ENCODE measurements at places on chromosomes 6 and 20.

- no peak for DNase-seq
Measured at GRCh38 chr6:14875481-14876063, 370.3 kb upstream of the JARID2 start.

DNA sequence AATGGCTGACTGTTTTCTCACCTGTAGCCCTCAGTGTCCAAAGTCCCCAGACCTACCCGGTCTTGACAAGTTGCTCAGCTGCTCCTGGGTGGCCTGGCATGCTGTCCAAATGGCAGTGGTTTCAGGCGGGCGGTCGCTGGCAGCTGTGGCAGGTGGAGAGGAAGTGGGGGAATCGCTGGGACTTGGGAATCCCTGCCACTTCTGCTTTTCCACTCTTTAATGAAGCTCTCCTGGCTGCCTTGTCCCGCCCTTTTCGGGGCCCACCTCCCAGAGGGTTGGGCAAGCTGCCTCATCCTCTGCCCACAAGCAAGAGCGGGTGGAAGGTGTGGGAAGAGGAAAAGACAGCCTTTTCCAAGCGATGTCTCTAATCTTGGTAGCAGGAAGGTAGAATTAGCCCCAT is at the start of gene OCSTAMP:
OCSTAMP (minus strand) TSS at position 194 of the 400 bp plus-strand sequence; CDS start at position 100, 94 bp downstream.
- no peak for DNase-seq

- no peak for DNase-seq
Measured at GRCh38 chr6:17116117-17116440, 14.2 kb downstream of the STMND1 start.

GRCh38 chr20:34024723-34025351 is 31.1 kb downstream of the RALY start:
- no peak for DNase-seq

DNA sequence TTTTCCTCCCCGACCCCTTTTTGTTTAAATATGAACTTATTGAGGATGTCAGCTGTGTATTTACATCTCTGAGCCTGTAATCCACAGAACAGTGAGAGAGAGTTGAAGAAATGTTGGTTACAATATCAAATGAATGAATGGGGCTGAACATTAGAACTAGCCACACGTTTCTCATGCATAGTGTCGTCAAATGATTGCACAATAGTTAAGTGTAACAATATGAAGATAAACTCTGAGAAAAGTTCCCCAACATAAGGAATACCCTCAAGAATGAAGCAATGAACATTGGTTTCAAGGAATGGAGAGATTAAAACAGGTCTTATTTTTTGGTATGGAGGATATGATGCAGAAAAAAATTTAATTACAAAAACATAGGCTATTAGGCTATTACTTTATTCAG is 100.5 kb upstream of the DTNBP1 start:
- no peak for DNase-seq

GRCh38 chr6:33599413-33599938 is 19.4 kb upstream of the BAK1 start:
- no peak for DNase-seq

DNA sequence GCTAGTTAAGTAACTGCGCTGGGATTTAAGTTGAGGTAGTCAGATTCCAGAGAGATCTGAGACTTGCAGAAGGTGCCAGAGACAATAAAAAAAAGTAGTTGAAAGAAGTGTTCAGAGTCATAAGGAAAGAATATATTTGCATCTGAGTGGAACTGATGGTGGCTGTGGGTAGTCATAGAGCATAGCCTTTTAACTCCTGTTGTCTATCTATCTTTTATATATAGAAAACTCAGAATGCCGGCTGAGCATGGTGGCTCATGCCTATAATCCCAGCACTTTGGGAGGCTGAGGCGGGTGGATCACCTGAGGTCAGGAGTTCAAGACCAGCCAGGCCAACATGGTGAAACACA is 62.0 kb downstream of the CARMIL1 start:
- no peak for DNase-seq

DNA sequence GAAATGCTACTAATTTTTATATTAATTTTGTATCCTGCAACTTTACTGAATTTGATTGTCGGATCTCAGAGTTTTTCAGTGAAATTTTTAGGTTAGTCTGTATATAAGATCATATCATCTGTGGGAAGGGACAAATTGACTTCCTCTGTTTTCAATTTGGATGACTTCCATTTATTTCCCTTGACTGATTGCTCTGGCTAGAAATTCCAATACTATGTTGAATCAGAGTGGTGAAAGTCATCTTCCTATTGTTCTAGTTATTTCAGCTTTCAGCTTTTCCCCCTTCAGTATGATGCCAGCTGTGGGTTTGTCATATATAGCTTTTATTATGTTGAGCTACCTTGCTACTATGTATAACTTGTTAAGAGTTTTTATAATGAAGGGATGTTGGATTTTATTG is 771.2 kb downstream of the KIF16B start:
- no peak for DNase-seq

DNA sequence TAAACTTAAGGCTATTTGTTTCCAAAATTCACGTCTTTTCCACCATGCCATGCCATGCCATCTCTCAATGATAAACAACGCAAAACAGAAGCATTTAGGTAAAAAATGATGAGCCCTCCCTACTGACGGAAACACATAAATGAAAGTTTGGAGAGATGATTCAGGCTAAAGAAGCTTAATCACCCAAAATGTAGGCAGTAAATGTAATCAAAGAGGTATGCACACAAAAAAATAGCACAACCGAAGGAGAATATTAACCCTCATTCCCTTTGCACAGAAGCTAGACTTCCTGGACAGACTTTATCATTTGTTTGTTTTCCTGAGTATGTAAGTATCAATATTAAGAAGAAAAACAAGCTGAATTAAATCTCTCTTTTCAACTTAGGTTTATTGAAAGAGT is 28.8 kb downstream of the DCDC2 start:
- DNase-seq, result no peak

- DNase-seq, result no peak
Measured at GRCh38 chr20:48128436-48128835, 343.2 kb upstream of the SULF2 start.

DNA sequence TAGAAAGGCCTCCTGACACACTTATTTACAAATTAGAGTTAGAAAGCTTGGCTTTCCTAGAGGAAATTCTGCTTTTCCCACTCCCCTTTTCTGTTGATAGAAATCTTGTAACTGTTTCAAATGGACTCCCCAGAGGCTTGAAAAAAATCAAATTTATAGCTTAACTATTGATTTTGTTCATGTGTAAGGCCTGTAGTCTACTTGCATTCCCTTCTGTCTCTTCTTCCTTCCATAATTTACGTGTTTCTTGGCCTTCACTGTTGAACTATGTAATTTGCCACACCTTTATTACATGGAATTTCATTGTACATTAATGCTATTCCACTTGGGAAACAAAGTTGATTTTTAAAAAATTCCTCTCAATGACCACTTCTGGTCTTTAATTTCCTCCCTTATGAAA is 81.4 kb downstream of the LAMP5 start:
- DNase-seq, result no peak

- DNase-seq, result peak; percentile 33
Measured at GRCh38 chr20:44056010-44056698, 130.8 kb downstream of the JPH2 start.

GRCh38 chr6:4805553-4806336 is 29.5 kb downstream of the CDYL start:
- DNase-seq, result peak; percentile 27

DNA sequence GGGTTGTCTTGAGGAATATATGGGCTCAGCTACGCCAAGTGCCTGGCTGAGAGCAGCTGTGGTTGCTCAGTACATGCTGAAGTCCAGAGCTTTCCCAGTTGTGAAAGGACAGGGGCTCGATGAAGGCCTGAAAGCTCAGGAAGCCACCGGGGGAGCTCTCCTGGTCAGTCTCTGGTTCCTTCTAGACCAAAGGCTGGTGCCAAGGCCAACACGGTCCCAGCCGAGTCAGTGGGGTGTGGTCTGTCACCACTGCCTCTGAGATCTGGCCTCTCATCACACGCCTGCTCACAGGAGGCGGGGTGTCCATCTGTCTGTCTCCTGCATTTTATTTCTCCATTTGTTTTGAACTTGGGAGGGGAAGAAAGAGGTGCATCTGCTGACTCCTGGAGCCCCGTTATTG is 4.9 kb upstream of the FAM83C start:
- DNase-seq, result no peak

- peak; percentile 59 for DNase-seq
Measured at GRCh38 chr6:119022796-119023195, 55.7 kb downstream of the FAM184A start.

DNA sequence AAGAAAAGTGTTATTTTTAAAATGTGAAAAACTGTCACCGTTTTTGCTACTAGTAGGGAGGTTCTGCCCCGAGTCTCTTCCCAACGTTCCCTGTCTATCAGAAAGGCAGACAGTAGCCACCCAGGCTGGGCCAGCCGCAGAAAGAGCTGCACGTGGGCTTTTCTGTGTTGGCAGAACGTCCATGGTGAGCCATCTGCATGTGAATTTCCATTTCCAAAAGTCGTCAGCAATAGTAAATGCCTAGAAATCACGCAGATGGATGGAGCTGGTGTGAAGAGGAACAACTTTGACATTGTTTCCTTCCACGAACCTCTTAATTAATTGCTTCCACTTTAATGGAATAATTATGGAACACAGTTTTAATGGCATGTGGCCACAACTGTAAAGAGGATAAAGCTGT is 97.5 kb downstream of the FAM120B start:
- peak; percentile 78 for DNase-seq

GRCh38 chr6:13522656-13523055 is 35.3 kb upstream of the GFOD1 start:
- DNase-seq, result no peak

GRCh38 chr20:54532573-54532972 is 57.2 kb downstream of the DOK5 start:
- no peak for DNase-seq

- no peak for DNase-seq
Measured at GRCh38 chr6:157800420-157801237, 22.4 kb upstream of the SNX9 start.

GRCh38 chr6:113842165-113842564 is 15.0 kb upstream of the MARCKS start:
- no peak for DNase-seq

- DNase-seq, result no peak
Measured at GRCh38 chr6:149229096-149229495, 88.4 kb upstream of the TAB2 start.

- no peak for DNase-seq
Measured at GRCh38 chr6:36655085-36655724, 23.3 kb upstream of the CDKN1A start.

- DNase-seq, result peak; percentile 45
Measured at GRCh38 chr20:16052456-16052855, 520.8 kb downstream of the KIF16B start.

GRCh38 chr6:12595161-12595811 is 121.3 kb upstream of the PHACTR1 start:
- DNase-seq, result no peak

- DNase-seq, result no peak
Measured at GRCh38 chr6:67633058-67633457, 1002.0 kb upstream of the ADGRB3 start.

- no peak for DNase-seq
Measured at GRCh38 chr6:134511984-134512683, 194.2 kb upstream of the SGK1 start.

DNA sequence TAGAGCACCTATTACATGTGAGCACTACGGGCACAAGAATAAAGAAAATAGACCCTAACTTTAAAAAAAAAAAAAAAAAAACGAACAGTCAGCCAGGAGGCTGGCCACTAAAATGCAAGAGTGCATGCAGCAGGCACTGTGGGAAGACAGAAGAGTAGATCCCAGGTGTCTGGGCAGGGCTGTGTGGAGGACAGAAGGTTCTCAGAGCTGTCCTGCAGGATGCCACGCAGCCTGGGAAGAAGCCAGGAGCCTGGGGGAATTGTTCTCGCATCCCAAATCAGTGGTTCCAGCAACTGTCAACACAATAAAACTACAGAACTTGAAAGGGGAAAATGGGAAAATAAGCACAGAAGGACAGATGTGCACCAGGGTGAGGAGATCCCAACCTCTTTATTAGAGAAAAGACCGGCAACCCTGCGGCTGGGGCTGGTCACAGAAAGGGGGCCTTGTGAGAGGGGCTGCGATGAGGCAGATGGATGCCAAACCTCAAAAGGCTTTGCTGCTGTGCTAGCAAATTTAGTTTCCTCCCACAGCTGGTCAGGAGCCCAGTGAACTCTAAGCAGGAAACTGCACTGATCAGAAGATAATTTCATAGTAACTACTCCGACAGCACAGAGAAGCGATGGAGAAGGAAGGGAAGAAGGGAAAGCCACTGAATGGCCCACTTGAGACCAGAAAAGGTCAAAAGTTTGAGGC is 30.9 kb downstream of the MAP3K5 start:
- DNase-seq, result no peak

GRCh38 chr6:39029156-39030011 is 19.2 kb upstream of the GLP1R start:
- DNase-seq, result no peak

DNA sequence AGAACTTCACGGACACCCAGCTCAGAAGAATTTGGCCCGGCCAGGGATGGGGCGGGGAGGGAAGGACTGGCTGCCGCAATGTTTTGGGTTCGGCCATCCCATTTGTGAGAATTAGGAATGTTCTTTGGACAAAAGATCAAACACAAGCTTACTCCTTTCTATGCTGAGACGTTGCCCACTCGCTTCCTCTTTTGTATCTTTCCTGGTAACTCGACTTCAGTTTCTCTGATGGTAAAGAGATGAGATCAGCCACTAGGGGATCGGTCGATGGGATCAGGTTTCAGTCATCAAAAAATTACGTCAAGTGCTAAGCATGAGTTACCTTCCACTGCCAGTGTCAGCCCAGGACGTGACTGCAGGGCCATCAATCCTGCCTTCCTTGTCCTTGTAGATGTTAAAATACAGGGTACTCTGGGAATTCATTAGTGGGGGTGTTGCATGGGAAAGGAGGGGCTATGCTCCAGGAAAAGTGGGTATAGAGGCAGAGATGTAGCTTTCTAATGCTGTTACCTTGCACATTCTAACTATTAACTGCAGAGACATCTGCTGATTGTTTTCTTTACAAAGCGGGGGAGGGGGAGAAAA is 190.2 kb downstream of the TSHZ2 start:
- no peak for DNase-seq

DNA sequence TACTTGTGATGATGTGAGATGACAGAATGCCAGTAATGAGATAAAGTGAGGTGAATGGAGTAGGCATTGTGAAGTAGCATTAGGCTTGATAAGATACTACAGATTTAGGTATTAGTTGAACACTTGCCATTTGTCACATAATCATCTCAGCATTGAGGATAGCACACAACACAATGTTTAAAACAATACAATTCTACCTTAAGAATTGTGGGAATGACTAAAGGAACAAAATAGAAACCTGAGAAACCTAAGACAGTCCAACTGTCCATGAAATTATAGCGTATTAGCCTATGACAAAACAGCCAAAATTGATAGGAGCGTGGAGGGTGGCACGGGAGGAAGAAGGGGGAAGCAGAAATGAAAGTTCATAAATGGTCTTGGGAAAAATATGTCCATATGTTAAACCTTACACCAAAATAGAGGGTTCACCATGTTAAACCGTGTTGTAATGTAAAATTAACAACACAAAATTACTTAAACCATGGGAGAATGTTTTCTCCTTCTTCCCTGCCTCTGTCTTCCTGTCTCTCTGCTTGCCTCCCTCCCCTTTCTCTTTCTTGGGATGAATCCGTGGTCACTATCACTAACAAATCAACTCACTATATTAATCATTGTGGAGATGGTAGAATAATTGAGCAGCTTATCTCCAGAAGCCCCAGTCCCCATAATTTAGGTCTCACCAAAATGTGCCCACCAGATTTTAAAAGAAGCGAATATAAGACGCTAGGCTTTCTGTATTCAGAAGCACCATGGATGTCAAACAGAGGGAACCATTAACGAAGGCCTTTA is 33.0 kb upstream of the HFE start:
- DNase-seq, result no peak

- no peak for DNase-seq
Measured at GRCh38 chr6:87755708-87756671, 54.0 kb upstream of the AKIRIN2 start.

- no peak for DNase-seq
Measured at GRCh38 chr20:38893056-38893564, 33.1 kb upstream of the FAM83D start.
